Activated T-helper 1 cell treated with anti-CD3 and anti-CD28 coated beads, Interleukin-12 subunit alpha, Interleukin-12 subunit beta, Interleukin-2, Interleukin-4 antibody, amounts not matched to agents 30 ng/mL and 10 ng/mL and 1 ng/mL, durations not matched to agents 14 hours and 24 hours and 36 hours (primary cell): ENCODE measurements at places on chromosomes 6 and 20. TPM values are rescaled to one million over a fixed set of nuclear protein-coding genes. Genes with fewer than 3 reads are reported as not detected.

DCBLD1 gene
- total RNA-seq = 3.9 and 4.5 TPM in 2 replicates

GRCh38 chr20:3461911-3462677, 8.7 kb upstream of the ATRN start:
- no peak for DNase-seq

GRCh38 chr6:340991-341827, 48.9 kb downstream of the DUSP22 start:
- DNase-seq = no peak

- DNase-seq = no peak
Measured at GRCh38 chr6:147936703-147937470, 405.8 kb upstream of the SASH1 start.
